ENCODE measurements at places on chromosomes 11 and 22.

- DNase-seq, result no peak
- H3K36me3 ChIP-seq, result peaks cover 16% of the 10 kb centered on the region
Observed at GRCh38 chr22:36304429-36304828, 51.5 kb downstream of the APOL1 start.

- DNase-seq, result no peak
- H3K4me1 ChIP-seq, result no peaks in the 10 kb centered on the region
- H3K27ac ChIP-seq, result no peak overlapping the region
- H3K27me3 ChIP-seq, result no peaks in the 10 kb centered on the region
- H3K4me3 ChIP-seq, result no peak overlapping the region
- H3K36me3 ChIP-seq, result no peaks in the 10 kb centered on the region
Observed at GRCh38 chr11:94948070-94948617, 25.2 kb downstream of the CWC15 start.

- no peak overlapping the region for H3K27ac ChIP-seq
- DNase-seq, result no peak
- H3K36me3 ChIP-seq, result no peaks in the 10 kb centered on the region
- H3K27me3 ChIP-seq, result no peaks in the 10 kb centered on the region
Observed at GRCh38 chr11:27253224-27253623, 109.8 kb downstream of the CCDC34 start.

DNA sequence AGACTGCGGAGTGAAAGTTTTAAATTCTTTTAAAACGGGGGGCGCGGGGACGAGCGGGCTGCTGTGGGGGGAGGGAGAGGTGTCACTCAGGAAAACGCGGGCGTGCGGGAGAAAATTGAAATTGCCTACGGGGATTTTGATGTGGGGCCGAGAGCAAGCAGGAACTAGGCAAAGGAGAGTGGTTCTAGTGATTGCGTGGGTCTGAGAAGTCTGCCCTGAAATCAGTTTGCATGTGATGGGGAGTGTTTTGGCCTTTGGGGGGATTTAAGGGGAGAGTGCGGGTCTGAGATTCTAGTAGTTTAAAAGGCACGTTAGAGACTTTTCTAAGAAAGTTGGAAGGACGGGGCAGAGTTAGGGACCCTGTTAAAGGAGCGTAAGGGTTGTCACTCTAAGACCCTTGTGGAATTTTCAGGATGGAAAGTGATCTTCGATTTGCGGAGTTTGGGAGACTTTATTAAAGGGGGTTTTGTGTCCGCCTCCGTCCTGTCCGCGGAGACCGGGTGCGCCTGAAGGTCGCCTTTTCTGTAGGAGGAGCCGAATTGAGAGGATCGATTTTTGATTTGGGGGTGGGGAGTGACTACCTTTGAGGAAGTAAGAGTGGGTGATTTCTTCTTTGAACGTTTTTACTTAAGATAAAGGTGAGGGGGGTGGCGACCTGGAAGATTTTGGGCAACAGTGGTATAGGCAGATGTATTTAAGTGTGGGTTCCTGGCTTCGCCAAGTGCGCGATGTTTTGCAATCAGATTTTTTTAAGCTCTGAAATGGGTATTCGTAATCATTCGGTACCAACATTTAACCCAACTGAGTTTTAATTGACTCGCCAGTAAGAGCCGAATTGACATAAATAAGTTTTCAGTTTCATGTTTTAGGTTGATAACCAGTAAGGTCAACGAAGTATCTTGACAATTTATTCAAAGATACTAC, 1.1 kb downstream of the EED start:
- peak overlapping the region; percentile 98 for H3K27ac ChIP-seq
- DNase-seq, result no peak
- H3K4me3 ChIP-seq, result peak overlapping the region; percentile 59
- no peaks in the 10 kb centered on the region for H3K36me3 ChIP-seq
- no peaks in the 10 kb centered on the region for H3K27me3 ChIP-seq
- peaks cover 57% of the 10 kb centered on the region for H3K4me1 ChIP-seq

- no peaks in the 10 kb centered on the region for H3K36me3 ChIP-seq
- no peak overlapping the region for H3K4me3 ChIP-seq
- DNase-seq, result no peak
- H3K27ac ChIP-seq, result no peak overlapping the region
- no peaks in the 10 kb centered on the region for H3K27me3 ChIP-seq
Observed at GRCh38 chr22:40289991-40290459, 56.3 kb upstream of the ADSL start.

GRCh38 chr11:96307776-96308140, 35.2 kb downstream of the MAML2 start:
- peak overlapping the region; percentile 10 for H3K4me3 ChIP-seq
- H3K27ac ChIP-seq, result peak overlapping the region; percentile 78
- DNase-seq, result no peak
- H3K4me1 ChIP-seq, result peaks cover 89% of the 10 kb centered on the region

GRCh38 chr11:18203723-18204122, 31.1 kb downstream of the MRGPRX4 start:
- no peak overlapping the region for H3K4me3 ChIP-seq
- no peak for DNase-seq
- H3K4me1 ChIP-seq, result no peaks in the 10 kb centered on the region
- no peaks in the 10 kb centered on the region for H3K27me3 ChIP-seq
- no peak overlapping the region for H3K27ac ChIP-seq
- no peaks in the 10 kb centered on the region for H3K36me3 ChIP-seq

DNA sequence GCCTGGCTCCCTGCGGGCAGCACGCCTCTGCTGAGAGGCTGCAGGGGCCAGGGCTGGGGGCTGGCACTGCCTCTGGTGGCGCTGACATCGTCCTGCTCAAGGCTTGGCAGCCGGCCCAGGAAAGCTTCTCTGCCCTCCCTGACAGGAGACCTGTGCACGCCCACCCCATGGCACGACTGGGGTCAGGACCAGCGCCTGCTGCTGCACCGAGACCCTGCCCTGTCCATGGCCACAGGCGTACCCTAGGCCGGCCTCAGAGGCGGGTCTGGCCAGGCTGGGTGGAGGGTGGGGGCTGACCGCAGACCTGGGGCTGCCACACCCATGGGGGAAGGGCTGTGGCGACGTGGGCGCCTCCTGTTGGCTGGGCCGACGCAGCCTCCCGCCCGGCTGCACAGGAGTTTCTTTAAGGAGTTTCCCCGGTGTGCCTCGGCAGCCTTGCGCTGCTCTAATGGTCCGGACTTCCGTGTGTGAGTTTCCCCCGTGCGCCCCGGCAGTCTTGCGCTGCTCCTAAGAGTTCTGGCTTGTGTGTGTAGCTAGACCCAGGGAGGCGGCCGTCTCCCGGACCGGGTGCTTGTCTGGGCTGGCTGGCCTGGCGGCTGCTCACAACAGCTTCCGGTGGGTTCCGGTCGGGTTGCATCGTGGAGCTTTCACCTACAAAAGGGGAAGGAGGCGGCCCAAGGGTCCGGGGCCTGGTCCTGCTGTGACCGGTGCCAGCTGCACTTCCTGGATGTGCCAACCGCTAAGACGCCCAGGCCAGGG, 4.6 kb downstream of the TRABD start:
- peaks cover 12% of the 10 kb centered on the region for H3K36me3 ChIP-seq
- no peak for DNase-seq
- H3K4me1 ChIP-seq, result peaks cover 63% of the 10 kb centered on the region
- peak overlapping the region; percentile 43 for H3K4me3 ChIP-seq
